ENCODE measurements at places on chromosomes 3 and 15.

- no peak for DNase-seq
Measured at GRCh38 chr15:46413799-46414198, 779.0 kb downstream of the SQOR start.

- no peak for DNase-seq
Measured at GRCh38 chr15:92343924-92344643, 49.6 kb upstream of the ST8SIA2 start.

DNA sequence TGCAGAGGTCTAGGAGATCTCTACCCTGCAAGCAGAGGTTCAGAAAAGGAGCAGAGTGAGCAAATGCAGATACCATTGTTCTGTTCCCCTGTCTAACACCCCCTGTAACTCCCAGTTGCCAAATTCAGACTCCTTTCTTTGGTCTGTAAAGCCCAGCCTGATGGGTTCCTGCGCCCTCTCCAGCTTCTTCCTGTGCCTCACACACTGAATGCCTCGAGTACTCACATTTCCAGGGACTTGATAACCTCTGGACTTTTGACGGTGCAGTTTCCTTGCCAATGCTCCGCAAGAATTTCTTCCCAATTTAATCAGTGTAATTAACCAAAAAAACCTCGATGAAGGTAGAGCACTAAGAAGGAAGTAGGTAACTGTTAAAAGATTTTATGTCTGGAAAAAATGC is 19.3 kb downstream of the PDE8A start:
- DNase-seq: no peak

DNA sequence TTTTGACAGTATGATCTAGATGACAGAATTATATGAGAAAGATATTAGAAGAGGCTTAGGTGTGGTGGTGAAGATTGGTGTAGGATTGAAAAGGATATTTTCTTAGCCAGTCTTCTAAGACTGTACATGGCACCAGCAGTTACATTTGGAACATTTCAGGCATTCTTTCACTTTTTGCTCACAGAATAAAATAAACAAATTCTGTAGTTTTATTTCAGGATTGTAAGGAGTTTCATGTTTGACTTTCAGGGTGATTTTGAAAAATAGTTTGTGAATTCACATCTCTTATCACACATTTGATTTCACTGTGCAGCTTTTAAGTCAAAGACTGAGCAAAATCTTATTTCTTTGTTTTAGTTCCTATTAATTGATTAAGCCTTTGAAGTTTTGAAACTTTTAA is 27.1 kb downstream of the DNAJC13 start:
- DNase-seq: no peak

DNA sequence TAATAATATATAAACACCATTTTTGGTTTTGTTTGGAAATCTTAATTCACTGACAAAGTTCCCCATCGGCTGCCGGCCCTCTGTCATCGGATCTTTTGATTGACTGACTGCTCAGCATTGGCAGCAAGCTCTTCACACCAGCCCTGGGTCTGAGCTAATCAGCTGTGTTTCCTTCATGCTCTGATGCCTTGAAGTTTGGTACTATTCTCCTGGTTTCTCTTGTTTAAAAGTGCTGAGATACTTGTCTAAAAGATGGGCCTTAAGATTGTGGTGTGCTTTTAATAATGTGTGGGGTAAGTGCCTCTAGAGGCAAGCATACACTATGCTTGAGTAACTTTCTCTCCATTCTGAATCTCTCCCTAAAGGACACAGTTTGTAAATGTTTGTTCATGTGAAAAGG is 415.5 kb upstream of the TPRG1 start:
- DNase-seq: no peak

DNA sequence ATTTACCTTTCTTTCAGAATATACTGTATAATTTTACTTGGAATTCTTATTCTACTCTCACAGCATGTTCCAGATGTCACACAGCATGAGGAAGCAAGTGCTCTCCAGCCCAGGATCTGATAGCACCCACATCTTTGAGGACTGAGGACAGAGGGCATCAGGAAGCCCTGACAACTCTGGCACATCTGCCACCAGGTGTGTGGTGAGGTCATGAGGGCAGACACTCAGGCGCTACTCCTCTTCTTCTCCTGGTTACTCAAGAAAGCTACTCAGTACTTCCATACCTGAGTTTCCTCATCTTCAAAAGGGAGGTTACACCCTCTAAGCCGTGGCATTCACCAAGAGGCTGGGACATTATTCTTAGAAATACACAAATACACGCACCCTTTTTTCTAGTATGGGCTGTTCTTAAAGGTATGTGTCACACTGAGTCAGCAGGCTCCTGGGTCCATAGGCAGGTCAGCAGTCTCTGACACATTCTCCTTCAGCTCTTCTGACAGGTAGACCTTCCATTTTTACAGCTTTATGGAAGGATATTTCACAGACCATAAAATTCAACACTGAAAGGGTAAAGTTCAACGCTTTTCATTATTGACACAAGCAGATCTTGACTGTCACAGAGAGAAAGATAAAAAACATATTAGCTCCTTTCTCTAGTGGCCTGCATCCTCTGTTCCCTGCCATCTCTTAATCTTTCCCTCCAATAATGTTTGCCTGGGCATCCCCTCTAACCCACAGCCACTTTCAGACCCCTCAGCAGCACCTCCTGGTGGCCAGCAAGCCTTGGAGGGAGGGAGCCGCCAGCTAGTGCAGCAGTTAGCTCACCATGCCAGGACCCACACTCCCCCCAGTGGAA is 103.2 kb upstream of the TJP1 start:
- DNase-seq: no peak

- no peak for DNase-seq
Measured at GRCh38 chr15:38069511-38070011, 135.1 kb downstream of the TMCO5A start.

DNA sequence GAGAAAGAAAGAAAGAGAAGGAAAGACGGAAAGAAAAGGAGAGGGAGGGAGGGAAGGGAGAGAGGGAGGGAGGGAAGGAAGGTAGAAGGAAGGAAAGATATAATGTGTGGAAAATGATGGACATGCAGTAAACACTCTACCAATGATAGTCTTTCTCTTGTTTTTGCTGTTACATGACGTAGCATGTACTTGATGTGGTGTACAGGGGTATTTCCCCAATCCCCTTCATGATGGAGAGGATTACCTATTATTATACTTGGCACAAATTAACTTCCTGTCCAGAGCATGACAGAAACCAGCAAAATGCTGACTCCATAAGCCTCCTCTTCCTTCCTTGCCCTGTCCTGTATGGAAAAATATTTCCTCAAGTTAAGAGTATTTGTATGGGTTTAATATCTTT is 124.4 kb downstream of the B3GALNT1 start:
- no peak for DNase-seq

- DNase-seq: no peak
Measured at GRCh38 chr3:12716605-12717151, 42.4 kb downstream of the TMEM40 start.

DNA sequence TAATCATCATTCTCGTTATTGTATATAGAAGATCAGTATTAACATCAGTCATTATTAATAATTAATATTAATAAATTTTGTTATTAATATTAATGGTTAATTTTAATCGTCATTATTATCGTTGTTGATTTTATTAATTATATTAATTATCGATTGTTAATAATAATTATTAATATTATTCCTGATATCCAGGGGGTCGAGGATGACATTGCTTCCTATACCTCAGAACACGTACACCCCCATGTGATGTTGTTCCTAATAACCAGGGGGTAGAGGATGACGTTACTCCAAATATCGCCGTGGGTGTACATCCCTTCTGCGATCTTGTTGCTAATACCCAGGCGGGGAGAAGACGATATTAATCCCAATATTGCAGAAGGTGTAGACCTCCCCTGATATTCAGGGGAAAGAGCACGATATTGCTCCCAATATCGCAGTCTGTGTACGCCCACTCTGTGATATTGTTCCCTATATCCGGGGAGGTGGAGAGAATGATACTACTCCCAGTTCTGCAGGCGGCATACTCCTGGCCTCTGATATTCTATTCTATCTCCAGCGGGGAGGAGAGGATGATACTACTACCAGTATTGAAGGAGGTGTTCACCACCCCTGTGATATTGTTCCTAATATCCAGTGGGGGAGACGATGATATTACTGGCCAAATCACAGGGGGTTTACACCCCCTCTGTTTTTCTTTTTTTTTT is 22.3 kb upstream of the BMF start:
- DNase-seq: no peak

- no peak for DNase-seq
Measured at GRCh38 chr3:143276592-143276991, 157.0 kb downstream of the CHST2 start.

GRCh38 chr3:84566256-84566655 is 392.5 kb upstream of the CADM2 start:
- DNase-seq: no peak

DNA sequence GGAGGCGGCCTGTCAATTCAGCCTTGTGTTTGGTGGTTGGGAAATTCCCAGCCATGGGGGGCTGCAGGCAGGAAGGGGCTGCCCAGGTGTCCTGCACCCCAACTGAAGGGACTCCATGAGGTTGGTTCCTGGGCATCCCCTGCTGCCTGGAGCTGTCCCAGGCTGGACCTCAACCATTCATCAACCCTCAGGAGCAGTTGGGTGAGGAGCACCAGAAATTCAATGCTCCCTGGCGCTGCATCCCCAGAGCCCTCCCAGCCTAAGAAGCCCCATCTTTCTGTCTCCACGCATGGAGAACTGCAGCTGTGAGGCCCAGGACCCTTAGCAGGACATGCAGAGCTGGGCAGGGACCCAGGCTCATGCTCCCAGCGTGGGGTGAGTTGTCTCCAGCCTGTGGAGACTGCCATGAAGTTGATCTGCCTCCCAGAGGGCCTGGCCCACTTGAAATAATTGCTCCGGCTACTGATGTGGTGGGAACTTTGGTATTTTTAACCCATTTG is 8.0 kb upstream of the SEMA3B start:
- DNase-seq: no peak

DNA sequence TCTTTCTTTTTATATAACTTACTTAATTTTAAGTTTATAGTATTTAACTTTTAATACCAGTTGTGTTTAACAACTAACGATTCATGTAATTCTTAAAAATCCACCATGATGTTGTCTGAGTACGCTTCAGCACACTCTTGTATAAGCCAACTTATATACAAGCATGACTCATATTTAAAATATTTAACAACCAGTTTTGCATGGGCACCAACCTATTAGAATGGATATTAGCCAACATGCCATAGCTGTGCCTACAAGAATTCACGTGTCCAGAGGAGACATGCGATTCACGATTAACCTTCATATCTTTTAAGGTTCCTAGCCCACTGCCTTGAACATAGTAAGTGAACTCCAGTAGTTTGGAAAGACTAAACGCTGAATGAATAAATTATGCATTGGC is 1023.2 kb downstream of the TBL1XR1 start:
- no peak for DNase-seq

DNA sequence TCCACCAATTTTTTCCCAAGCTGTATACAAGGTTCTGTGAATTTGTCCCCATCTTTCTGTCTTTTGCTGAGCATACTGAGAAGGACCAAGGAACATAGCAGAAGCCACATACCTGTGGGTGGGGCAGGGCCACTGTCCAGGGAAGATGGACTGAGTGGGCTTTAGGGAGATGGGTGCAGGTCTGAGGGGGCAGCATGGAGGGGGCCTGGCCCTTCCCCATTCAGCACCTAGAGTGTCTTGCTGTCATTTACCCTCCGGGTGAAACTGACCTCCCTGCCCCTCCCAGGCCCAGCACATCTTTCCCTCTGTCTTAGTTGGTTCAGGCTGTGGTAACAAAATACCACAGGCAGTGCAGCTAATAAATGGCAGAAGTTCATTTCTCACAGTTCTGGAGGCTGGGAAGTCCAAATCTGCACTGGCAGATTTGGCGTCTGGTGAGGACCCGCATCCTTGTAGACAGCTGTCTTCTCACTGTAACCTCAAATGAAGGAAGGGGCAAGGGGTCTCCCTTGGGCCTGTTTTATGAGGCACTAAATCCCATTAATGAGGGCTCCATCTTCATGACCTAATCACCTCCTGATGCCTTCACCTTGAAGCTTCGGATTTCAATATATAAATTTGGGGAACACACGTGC is 180.0 kb upstream of the SMAD3 start:
- no peak for DNase-seq

Measured in activated CD8-positive, alpha-beta memory T cell treated with anti-CD3 and anti-CD28 coated beads for 4 hours (primary cell).